ENCODE measurements at places on chromosomes 5 and 9. TPM values are rescaled to one million over a fixed set of nuclear protein-coding genes. Genes with fewer than 3 reads are reported as not detected.

STX17 gene
- total RNA-seq, result 32.1 TPM

SLC6A3 gene
- total RNA-seq, result not detected

RAPGEF6 gene
- total RNA-seq, result 37.3 TPM

ORM1 gene
- not detected for total RNA-seq

SREK1IP1 gene
- 28.7 TPM for total RNA-seq

HACD4 gene
- 3.3 TPM for total RNA-seq

BARHL1 gene
- not detected for total RNA-seq

LHX3 gene
- total RNA-seq, result not detected

LCN9 gene
- not detected for total RNA-seq

NR3C1 gene
- 104 TPM for total RNA-seq

AQP3 gene
- total RNA-seq, result 17.8 TPM

PHYHD1 gene
- total RNA-seq, result 1.9 TPM

FOXI1 gene
- not detected for total RNA-seq

ANKRD34B gene
- total RNA-seq, result not detected

PCDHB10 gene
- not detected for total RNA-seq

MRPS30 gene
- 44.7 TPM for total RNA-seq

ACER2 gene
- total RNA-seq, result 2.8 TPM

LCN10 gene
- 0.70 TPM for total RNA-seq

CYLC2 gene
- total RNA-seq, result not detected

PDE4D gene
- total RNA-seq, result 116 TPM

FGF1 gene
- total RNA-seq, result not detected

ARRDC1 gene
- 45.3 TPM for total RNA-seq

C1QTNF2 gene
- not detected for total RNA-seq

SPATA31D3 gene
- not detected for total RNA-seq

KLHL3 gene
- total RNA-seq, result 9.7 TPM

OR13D1 gene
- total RNA-seq, result not detected

OLFM1 gene
- not detected for total RNA-seq

All from activated T-cell treated with anti-CD3 and anti-CD28 coated beads, Interleukin-2, amount 50 U/mL, for 72 hours (primary cell).